H7 (cell line): ENCODE measurements at places on chromosomes 5 and 9.
A peak's percentile ranks its signal among the peaks of the same experiment; 100 is the strongest.

DNA sequence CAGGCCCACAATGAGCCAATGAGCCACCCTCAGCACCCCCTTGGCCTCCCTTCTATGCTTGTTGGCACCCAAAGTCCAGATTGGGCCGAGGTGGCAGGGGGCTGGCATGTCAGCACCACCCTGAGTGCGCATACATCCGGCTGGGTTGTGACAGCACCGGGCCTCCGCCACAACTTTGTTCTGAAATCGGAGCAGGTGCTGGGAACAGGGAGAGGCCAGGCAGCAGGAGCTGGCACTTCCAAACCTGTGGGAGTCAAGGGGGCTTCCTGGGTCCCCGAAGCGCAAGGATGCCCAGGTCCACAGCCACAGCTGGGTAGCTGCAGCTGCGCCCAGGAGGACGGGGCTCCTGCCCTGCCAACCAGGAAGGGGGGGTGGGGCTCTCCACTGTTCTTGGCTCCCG, 1911.9 kb upstream of the WWC1 start:
- no peak for DNase-seq

DNA sequence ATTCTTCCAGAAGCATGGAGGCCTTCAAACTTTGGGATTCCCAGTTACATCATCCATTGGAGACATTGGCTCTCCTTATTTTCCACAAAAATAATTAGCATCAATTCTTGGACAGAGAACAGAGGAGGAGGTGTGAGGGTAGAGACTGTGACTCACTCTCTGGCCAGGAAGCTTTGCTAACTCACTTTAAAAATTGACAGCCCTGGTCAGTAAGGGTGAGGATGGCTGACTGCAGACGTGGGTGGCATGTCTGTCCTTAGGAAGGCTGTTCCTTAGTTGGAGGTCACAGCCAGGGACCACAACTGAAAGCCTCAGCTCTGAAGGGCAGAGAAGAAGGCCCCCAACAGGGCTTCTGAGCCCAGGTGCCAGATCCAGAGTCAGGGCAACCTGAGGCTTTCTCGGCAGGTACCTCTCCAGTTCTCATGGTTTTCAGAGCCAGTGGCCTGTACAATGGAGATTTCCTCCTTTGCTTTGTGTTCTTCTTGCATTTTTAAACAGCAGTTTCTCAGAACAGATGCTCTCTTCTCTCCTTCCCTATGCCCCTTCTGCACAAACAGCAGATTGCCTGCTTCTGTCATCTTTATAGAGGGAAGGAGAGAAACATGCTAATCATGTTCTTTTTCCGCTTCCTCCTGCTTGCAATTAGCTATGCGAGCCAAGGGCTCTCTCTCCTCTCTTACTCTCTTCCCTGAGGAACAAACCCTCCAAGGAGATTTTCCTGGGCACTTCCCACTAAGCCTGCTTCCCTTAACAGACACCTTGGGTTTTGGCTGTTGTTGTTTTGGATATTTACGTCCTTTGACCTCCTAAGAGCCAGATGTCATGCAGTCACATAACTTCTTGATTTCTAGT, 92.5 kb upstream of the ZNF366 start:
- no peak for DNase-seq

- DNase-seq = no peak
These were observed 128.1 kb upstream of the RPS23 start for GRCh38 chr5:82406205-82406773.

- no peak for DNase-seq
These were observed 20.2 kb downstream of the ARSB start for GRCh38 chr5:78964889-78965288.

GRCh38 chr9:77533671-77534070, 114.5 kb downstream of the GNA14 start:
- DNase-seq = no peak

- DNase-seq = no peak
These were observed 294.3 kb downstream of the TLE1 start for GRCh38 chr9:81394881-81395675.

DNA sequence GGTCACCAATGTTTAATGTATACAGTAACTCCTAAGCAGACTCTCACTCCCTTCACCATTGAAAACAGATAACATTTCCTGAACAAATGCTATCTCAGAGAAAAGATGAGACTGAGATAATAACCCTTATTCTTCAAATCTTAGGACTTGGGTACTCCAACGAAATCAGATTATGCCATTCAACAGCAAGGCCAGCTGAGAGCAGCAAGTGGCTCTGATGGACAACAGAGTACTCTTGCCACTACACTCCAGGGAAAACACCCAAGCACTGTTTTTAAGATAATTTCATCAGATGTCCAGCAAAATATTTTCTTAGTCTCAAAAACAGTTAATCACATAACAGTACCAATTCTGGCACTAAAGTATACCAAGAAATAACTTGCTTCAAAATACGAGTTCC, 10.1 kb downstream of the PPP2CA start:
- no peak for DNase-seq

- peak; percentile 21 for DNase-seq
These were observed 212.0 kb downstream of the ARHGAP26 start for GRCh38 chr5:142981886-142982820.

- DNase-seq = no peak
These were observed 18.0 kb downstream of the RPS14 start for GRCh38 chr5:150431574-150431973.

- DNase-seq = no peak
These were observed 65.2 kb downstream of the OTULIN start for GRCh38 chr5:14729448-14730385.

- DNase-seq = no peak
These were observed 54.6 kb downstream of the FYB1 start for GRCh38 chr5:39164529-39165402.

GRCh38 chr9:72586388-72587130, 65.2 kb downstream of the TMC1 start:
- no peak for DNase-seq

DNA sequence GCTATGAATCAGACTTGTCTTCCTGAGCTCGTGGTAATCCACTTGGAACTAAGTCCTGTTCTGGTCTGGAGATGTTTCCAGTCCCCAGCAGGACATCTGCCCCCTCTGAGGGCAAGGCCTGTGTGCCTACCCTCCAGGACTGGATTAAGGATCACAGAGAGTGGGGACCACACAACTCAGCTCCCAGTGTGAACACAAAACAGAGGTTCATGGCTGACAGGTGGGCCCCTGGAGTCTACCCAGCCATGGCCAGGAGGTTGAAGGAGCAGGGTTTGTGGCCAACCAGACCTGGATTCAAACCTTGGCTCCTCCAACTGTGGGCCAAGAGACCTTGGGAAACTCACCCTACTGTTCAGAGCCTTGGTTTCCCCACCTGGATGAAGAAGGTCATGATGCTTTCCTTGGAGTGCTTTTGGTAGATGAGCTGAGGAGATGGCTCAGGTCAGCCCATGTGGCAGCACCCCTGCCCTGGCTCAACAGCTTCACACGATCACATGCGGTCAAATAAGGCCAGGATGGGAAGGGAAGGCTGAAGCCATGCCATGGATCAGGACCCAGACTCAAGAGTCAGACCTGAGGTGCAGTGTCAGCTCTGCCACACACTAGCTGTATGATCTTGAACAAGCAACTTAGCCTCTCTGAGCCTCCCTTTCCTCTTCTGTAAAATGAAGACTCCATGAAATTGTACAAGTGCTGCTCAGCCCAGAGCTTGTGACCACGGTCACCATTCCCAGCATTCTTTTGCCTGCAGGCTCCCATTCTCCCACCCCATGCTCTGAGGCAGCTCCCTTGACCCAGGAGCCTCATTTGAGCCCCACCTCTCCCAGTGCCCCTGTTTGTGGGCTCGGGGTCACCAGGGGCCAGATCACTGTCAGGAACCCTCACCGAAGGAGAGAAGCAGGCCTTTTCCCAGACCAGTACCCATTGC, 27.3 kb upstream of the ANGPTL2 start:
- no peak for DNase-seq

- DNase-seq = no peak
These were observed 218.7 kb downstream of the FOXD4L6 start for GRCh38 chr9:40909821-40910220.

- DNase-seq = no peak
These were observed 40.5 kb upstream of the LIFR start for GRCh38 chr5:38596981-38597380.

GRCh38 chr9:131517761-131518190, 13.3 kb downstream of the UCK1 start:
- no peak for DNase-seq

DNA sequence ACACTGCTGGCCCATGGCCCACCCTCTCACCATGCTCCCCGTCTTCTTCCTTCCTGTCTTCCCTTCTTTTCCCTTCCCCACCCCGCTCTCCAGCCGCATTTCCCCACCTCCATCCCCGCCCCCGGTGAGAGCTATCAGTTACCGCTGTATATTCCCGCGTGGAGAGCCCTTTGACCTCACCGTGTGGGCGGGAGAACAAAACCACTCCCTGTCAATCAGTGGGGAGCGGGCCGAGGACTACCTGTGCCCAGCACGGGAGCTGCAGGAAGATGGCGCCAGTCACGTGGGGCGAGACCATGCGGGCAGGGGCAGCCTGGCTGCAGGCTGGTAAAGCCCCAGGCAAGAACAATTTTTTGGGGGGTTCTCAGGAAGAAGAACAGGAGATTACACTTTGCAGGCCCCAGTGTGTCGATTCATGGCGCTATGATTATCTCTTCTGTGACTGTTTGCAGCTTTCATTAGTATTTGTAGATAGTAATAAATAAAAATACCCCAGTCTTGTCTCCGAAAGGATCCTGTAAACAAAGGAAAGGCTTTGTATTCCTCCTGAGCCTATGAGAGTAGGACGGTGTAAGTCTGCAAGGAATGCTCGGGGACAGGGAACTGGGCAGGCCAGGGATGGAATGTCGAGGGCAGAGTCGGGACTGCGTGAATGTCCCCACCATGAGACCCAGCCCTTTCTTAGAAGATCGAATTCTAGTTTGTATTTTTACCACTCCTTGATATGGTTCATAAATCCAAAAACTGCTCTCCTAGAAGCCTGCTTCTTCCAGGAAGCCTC, 14.8 kb upstream of the DMRT1 start:
- peak; percentile 78 for DNase-seq

- no peak for DNase-seq
These were observed 227.7 kb downstream of the RFK start for GRCh38 chr9:76166526-76166925.

GRCh38 chr5:74641735-74642542, 1.4 kb upstream of the ENC1 start:
- DNase-seq = peak; percentile 35

GRCh38 chr5:76292620-76293322, 110.3 kb upstream of the IQGAP2 start:
- DNase-seq = no peak

DNA sequence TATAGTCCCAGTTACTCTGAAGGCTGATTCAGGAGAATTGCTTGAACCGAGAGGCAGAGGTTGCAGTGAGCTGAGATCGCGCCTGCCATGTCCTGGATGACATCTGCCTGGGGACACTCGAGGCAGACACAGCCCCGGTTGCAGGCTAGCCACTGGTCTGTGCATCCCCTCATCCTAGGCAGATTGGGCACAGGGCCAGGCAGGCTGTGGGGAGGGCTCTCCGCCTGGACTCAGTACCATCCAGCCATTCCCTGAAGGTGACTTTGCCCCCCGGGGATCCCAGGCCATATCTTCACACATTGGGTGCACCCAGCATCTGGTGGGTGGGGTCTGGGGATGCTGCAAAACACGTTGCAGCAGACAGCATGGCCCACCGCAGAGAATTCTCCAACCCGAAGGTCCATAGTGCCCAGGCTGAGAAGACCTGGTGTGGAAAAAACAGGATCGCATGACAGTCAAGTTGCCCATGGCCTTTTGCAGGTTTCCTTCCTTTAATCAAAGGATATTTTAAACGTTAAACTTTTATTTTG, 50.9 kb upstream of the SUSD3 start:
- DNase-seq = peak; percentile 15

GRCh38 chr5:138349852-138350562, 2.5 kb upstream of the KDM3B start:
- no peak for DNase-seq

- DNase-seq = no peak
These were observed 133.5 kb upstream of the DAP start for GRCh38 chr5:10894445-10895054.

- no peak for DNase-seq
These were observed 28.3 kb upstream of the ERGIC1 start for GRCh38 chr5:172805736-172806255.

DNA sequence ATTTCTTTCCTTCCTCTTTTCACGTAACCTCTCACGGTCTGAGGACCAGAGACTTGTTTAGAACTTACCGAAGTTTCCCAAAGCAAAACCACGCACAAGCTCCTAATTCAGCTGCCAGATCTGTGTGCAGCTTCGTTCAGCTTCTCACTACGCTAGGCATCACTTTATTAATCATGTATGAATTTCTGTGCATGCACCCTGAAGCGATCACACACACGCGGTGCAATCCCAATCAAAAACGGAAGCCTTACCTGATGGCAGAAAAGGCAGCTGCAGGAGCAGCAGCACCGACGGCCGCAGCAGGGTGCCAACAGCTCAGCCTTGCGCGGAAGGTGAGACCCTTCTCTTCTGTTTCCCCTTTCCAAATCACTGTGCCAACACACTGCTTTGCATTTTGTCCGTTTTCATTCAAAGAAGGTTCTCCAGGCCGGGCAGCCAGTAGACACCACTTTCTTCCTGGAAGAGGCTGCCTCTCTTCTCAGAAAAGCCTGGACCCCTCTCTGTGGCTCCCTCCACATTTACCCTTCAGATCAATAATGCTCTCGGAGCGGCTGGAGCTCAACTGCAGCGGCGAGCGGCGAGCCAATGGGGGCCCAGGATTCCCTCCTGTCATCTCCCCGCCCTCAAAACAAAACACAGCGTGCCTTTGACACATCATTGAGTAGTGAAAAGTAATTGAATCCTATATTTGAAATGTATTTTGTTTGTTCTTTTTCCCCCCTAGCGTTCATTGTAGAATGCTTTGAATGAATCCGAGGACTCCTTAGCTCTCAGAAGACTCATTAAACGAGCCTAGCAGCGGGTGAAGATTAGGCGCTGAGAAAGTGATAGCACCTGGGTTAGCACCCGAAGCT, at the start of gene CDH12:
Gene CDH12, minus strand, starts transcription at position 538 of the 854 bp plus-strand sequence.
- DNase-seq = peak; percentile 48

DNA sequence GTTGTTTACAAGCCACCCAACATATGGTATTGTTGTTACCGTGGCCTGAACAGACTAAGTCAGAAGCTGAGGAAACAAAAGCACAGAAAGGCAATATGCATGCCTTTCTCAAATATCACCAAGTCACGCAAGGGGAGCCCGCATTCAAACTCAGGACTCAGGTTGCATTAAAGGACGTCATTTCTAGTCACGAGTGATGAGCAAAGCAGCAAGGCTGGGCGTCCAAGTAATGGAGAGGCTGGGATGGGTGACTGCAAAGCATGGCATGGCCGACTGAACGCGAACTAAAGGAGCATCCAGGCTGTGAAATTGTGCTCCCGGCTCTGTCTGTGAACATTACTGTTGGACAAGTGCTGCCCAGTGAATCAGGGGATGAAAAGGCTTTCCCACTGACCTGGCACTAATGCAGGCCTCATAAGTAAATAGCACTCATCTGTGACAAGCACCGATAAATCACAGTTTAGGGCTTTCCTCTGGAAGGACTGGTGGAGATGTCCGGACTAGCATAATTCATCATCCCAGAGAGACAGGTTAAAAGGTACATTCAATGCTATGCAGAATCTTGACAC, 202.8 kb downstream of the SPOCK1 start:
- DNase-seq = no peak
